ENCODE measurements at places on chromosomes 3 and 15.

- DNase-seq = no peak
Observed at GRCh38 chr3:167783781-167784180, 48.3 kb downstream of the SERPINI1 start.

GRCh38 chr3:100299016-100299415 is 35.5 kb upstream of the NIT2 start:
- no peak for DNase-seq

DNA sequence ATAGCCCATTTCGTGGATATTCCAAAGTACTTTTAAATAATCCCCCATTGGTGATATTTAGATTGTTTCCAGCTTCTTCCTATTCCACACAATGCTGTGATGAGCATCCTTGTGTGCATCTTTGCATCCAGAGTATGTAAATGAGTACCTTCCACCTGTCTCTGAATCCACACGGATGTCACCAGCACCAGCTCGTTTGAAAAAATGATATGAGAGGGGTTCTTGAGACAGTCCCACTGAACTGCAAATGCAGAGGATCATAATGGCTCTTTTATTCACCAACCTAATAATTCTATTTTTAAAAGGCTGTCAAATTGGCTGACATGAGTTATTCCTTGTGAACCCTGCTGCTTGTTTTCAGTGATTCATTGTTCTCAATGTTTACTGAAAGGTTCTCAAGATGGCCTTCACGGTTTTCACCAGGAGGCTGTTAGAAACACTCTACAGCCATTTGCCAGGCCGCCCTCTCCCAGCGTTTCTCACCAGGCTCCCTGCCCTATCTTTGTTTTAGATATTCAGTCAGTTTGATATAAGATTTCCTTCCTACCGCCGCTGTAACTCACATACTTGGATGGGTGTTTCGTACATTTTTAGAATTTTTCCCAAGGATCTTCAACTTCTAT is 96.7 kb upstream of the PTPRG start:
- DNase-seq = no peak

- no peak for DNase-seq
Observed at GRCh38 chr3:17046623-17047022, 161.9 kb downstream of the PLCL2 start.

DNA sequence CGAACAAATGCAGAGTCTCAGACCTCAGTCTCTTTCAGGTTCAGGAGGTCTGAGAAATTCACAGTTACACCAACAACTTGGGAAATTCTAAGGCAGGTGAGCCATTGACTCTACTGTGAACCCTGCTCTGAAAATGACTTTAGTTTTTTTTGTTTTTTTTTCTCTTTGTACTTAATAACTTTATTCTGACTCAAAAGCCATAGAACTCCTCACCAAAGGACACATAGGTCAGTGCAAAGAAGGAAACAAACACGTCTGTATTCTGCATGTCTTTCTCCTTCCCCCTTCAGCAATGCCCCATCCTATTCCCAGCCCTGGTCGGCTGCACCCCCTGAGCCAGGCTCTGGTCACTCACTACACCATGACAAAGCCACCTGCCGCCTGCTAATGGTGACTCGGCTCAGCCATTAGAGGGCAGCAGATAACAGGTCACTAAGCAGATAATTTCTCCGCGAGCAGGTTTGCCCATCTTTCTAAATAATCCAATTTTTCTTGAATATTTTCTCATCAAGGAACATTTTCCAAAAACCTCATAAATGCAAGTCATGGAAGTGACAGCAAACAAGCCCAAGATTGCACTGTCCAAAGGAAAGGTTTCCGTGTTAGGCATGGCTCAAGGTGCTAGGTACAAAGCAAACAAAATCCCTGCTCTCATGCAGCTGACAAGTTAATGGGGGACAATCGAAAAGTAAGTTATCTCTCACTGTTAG is 37.7 kb downstream of the TM4SF4 start:
- no peak for DNase-seq

Measured in stimulated activated CD8-positive, alpha-beta memory T cell treated with anti-CD3 and anti-CD28 coated beads, Interleukin-7, amount 100 ng/mL, for 4 hours (primary cell).